Naive thymus-derived CD4-positive, alpha-beta T cell (primary cell): ENCODE measurements at places on chromosomes 7 and 10.

- no peak for DNase-seq
Measured at GRCh38 chr10:30032125-30032524, 27.3 kb downstream of the JCAD start.

DNA sequence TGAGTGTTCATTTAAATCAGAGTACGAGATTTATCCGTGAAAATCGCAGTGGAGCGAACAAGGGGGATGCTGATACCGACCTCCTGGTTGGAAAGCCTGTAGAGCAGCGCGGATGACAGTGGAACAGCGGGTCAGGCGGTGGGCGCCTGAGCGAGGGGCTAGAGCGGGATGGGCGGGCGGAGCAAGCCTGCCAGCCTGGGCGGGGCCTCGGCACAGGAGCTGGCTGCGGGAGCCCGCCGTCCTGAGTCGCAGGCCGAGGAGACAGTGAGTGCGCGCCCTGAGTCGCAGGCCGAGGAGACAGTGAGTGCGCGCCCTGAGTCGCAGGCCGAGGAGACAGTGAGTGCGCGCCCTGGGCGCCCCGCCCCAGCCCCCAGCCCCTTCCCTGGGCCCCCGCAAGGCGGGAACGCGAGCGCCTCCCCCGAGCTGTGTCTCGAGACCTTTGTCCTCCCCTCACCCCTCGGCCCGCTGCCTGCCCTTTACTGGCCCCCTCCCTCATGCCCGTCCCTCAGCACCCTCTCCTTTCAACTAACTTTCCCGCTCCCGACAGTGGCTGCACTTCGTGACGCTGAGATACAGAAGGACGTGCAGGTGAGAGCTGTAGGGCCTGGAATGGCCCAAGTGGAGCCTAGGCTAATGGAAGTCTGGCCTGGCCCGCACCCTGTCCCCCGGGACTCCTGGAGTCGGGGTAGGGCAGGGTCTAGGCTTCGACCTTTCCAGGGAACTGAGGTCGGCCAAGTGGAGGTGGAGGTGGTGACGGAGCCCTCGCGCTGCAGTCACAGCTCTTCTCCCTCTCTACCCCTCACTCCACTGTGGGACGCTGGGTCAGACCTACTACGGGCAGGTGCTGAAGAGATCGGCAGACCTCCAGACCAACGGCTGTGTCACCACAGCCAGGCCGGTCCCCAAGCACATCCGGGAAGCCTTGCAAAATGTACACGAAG is at the start of gene AS3MT:
Gene AS3MT, plus strand, starts transcription at position 213 of the 941 bp plus-strand sequence. Its CDS starts 123 bp downstream, at position 336.
- DNase-seq, result no peak

GRCh38 chr7:138396251-138397070 is 63.6 kb upstream of the TRIM24 start:
- no peak for DNase-seq

DNA sequence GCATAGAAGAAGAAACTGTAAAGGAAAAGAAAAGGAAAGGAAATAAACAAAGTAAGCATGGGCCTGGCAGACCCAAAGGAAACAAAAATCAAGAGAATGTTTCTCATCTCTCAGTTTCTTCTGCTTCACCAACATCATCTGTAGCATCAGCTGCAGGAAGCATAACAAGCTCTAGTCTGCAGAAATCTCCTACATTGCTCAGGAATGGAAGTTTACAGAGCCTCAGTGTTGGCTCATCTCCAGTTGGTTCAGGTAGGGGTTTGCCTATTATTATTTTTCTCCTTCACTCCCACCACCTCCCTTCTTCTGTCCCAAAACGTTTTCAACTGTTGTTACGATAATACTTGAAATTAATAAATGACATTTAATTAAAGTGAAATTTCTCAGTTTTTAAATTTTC is 139.6 kb downstream of the MLLT10 start:
- DNase-seq, result no peak

DNA sequence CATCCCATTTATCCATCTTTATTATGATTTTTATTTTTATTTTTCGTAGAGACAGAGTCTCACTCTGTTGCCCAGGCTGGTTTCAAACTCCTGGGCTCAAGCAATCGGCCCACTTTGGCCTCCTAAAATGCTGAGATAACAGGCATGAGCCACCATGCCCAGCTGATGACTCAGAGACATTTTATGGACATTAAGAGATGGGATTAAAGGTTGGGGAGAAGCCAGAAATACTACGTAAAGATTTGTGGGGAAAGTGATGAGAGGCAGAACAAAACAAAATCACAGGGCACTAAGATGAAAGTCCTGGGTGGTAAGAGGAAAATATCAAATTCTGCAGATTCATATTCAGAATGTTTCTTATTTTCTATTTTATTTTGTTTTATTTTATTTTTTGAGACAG is 7.6 kb downstream of the WNT8B start:
- no peak for DNase-seq

- DNase-seq, result no peak
Measured at GRCh38 chr7:150756858-150757257, 19.6 kb downstream of the GIMAP5 start.

GRCh38 chr10:14052931-14053330 is 277.8 kb downstream of the FRMD4A start:
- no peak for DNase-seq

DNA sequence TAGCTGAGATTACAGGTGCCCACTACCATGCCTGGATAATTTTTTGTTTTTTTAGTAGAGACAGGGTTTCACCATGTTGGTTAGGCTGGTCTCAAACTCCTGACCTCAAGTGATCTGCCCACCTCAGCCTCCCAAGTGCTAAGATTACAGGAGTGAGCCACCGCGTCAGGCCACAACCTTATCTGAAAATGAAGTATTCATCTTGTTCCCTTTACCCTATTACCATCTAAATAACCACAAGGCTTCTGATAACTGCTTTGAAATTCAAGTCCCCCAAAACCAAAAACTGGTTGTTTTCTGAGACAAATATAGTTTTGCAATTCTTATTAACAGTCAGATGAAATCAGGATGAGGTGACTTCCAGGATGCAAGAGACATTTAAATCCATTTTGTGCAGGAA is 2.4 kb downstream of the TCTN3 start:
- no peak for DNase-seq

GRCh38 chr10:32379950-32380551 is 33.1 kb upstream of the EPC1 start:
- DNase-seq, result no peak

GRCh38 chr7:102175423-102176170 is 111.1 kb upstream of the SH2B2 start:
- no peak for DNase-seq

DNA sequence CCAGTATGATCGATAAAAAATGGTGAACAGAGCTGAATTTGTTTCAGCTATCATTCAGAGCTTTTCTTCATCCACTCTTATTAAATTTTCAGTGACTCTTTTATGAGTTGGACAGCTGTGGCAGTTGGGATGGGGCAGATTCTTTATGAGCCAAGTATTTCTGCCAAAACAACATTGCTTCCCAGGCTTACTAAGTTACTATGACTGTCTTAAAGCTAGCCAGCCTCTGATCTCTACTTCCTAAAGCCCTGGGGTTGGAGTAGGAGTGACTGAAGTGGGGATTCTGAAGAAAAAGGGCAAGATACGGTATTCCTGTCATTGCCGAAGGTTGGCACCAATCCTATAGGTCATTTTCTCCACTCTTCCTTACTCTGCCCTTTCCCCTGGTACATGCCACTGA is 12.7 kb downstream of the RPP30 start:
- DNase-seq, result no peak

DNA sequence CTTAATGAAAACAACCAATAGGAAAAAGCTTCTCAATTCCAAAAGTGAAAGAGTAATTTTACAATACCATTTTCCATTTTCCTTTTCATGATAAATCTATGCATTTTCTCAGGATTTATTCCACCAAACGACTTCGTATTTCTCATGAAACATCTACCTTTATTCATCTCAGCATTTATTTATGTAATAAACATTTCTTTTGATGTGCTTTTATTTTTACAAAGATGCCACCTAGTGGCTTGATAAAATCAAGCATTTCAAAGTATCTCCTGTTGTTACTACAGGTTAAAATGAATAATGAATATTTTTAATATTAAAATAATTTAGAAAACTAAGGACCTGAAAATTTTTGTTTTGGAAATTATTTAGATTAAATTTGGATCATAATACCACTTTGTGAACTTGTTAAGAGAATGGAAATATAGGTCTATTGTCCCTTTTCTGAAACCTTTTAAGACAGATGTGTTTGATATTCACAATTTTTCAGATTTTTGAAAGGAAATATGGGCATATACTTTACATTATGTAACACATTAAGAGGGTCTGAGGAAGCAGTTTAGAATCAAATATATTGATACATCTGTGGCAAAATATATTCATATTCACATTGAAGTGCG is 2.7 kb upstream of the IQUB start:
- no peak for DNase-seq

DNA sequence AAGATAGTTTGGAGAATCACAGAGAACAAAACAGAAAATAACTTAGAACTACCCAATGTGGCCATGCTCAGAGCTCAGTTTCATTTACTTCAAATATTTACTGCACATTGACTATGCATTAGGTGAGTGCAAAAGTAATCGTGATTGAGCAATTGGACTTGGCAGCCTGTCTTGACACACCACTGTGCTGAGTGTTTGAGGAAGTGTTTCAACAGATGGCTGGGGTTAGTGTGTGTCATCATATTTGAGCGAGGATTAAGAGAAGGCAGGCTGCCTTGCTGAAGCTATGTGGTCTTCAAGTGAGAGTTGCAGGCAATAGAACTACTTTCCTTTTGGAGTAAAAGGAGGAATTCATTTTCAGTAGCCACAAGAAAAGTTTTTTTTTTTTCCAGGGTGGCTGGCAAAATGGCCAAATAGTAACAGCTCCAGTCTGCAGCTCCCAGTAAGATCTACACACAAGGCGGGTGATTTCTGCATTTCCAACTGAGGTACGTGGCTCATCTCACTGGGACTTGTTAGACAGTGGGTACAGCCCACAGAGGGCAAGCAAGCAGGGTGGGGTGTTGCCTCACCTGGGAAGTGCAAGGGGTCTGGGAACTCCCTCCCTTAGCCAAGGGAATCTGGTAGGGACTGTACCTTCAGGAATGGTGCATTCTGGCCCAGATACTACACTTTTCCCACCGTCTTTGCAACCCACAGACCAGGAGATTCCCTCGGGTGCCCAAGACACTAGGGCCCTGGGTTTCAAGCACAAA is 37.6 kb downstream of the AKR1C4 start:
- DNase-seq, result no peak

GRCh38 chr7:91242097-91242844 is 22.0 kb upstream of the FZD1 start:
- DNase-seq, result no peak

GRCh38 chr7:17392846-17393245 is 94.4 kb downstream of the AHR start:
- DNase-seq, result no peak

DNA sequence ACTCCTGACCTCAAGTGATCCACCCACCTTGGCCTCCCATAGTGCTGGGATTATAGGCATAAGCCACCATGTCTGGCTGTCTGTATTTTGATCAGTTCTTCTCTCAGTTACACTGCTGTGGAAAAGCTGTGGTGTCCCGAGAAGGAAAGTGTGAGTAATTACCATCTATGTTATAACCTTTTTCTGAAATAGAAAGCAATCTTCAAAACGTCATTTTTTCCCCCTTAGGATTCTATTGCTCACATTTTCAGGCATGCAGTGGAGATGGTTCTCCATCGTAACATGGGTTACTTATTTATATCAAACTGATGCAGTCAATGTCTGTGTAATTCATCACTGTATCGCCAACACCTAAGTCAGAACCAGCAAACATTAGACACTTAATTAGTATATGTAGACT is 103.5 kb upstream of the FAM3C start:
- DNase-seq, result no peak

DNA sequence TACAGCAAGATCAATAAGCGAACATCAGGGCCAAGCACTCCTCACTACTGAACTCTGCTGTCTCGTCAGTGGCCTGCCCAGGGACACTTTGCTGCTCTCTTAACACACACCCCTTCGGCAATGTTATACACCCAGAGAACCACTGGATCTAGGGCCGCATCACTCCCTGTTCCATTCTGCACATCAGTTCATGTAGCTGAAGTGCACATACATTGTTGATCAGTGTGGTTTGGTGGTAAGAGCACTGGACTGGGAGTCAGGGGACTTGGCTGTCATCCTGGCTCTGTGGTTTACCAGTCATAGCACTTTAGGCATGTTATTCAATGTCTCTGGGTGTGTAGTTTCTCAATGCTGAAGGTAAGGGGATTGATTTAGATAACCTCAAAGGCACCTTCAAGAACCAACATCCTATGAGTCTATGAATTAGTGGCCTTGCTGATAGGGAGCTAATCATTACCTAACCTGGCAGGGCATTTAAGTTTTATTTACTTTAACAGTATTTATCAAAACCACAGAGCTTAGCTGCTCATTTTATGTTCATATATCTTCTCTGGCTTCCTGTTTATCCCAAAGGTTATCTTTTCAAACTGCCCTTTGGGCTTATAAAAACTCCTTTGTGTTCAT is 24.8 kb downstream of the DUSP5 start:
- DNase-seq, result no peak

DNA sequence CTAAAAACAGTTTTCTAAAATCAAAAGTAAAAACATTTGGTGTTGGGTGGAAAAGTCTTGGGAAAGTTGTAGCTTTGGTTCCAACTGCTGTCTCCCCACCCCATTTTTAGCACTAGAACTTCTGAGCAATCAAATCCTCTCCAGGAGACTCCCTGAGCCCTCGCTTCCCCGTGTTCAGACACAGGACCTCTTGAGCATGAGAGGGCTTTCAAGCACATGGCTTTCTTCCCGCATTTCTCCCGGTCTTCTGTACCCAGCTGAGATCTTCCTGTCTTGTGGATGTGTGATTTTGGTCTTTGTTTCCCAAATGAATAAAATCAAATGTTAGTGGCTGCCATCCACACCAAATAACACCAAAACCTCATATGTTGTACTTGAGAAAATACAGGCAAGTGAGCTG is 5.0 kb downstream of the CXCL12 start:
- no peak for DNase-seq

DNA sequence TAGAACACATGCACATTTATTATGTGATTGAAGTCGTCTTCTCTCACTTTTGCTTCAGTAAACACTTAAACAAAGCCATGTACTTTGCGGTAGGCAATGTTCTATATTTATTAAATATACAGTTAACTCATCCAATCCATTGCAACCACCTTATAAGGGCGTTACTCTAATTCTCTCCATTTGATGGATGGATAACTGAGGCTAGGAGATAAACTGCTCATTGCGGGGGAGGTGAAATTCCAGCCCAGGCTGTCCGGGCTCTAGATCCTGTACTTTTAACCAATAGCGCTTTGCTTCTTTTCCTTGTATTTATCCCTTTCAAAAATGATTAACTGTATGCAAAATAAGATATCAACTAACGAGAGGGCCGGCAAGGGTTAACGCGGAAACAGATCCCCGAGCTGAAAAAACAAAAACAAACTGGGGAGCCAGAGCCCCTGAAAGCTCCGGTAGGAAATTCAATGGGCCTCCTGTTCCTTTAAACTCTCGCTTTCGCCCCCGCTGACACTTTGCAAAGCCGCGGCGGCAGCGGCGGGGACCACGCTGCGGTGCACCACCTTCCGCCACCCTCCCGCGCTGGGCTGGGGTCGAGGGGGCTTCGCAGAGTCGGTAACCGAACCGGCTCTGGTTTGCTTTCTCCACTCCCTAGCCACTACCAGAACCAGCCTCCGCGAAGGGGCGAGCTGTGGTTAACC is 1.0 kb upstream of the PLXDC2 start:
- DNase-seq, result no peak

- DNase-seq, result no peak
Measured at GRCh38 chr10:33040436-33040835, 82.4 kb upstream of the ITGB1 start.
